Femur (tissue), 1 donor: ENCODE measurements at places on chromosomes 5 and 9.

DNA sequence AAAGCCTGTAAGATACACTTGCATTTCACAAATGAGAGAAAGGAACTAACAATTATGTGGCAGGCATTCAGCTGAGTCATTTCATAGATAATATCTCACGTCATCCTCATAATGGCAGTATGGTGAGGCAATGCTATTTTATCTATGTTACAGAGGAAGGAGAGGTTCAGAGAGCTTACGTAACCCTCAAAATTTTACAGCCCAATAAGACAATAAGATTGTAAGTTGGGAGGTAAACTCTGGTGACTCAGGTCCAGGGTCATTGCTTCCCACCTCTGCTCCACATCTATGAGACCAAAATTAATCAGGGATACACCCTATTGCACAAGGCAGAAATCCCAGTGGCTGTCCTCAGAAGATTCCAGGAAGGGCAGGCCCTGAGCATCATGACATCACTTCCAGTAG lies 309.7 kb downstream of the NSG2 start:
- no peak for DNase-seq

DNA sequence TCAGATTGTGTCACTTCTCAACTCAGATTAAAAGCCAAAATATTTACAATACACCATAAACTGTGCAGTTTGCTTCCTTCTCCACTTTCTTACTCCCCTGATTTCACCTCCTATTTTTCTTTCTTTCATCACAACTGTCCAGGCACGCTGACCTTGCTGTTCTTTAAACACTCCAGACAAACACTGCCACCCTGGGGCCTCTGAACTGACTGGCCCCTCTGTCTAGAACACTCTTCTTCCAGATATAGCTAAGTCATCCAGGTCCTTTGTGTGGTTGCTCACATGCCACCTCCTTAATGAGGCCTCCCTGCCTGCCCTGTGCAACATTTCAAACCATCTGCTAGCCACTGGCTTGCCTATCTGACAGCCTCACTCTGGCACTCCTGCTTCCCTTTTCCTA lies 46.6 kb downstream of the ATG10 start:
- DNase-seq = no peak

DNA sequence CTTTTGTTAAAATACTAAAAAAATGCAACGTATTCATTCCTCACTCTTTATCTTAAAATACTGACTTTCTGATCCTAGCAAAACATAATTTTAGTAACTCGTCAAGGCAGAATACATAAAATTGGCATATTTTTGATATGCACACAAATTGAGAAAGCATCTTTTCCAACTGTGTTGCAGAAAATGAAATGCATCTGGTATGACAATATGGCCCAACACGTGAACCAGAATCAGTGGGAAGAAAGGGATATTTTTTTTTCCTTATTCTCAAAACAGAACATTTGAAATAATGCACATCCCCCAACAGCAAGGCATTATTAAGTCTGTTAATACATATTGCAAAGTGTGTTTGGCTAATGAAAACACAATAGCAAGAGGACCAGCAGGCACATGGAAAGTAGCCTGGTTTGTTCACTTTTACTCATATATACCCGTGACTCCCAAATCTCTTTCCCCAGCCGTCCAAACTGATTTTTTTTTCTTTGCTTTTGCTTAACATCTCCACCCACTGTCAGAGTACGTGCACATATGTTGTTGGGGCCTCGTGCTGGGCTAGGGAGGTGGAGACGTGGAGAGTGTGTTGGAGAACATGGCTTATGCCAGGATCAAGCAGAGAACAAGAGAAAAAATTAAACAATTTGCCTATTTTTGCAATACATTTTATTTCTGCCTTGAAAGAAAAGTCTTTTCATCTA lies 4.3 kb downstream of the MCTP1 start:
- DNase-seq = no peak

- no peak for DNase-seq
Measured at GRCh38 chr5:166165596-166165995, 2125.8 kb upstream of the WWC1 start.

DNA sequence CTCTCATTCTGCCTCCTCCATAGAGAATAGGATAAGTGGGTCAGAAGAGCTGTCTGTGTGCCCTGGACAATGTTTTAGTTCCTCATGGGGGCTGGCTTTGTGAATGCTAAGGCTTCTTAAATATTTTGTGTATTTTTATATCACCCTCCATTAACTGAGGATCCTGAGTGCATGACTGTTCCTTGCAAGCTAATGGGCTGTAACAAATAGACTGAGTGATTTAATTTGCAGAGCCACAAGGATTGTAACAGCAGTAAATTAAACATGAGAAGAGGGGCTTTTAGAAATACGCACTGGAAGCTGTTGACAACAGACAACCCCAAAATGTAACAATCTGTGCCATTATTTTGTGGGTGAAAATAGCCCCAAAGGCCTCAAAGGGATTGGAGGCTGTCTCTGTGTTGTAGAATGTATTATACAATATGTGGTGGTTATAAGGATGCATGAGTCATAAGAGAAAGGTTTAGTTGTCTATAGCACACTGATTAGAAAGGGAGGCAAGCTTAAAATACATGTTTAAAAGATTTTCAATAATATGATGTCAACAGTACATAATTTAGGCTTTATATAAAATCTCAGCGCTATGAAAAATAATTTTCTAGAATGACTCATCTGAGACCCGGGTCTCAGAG lies 152.7 kb upstream of the ACTBL2 start:
- no peak for DNase-seq

GRCh38 chr5:32462618-32463017 lies 18.1 kb upstream of the ZFR start:
- DNase-seq = no peak

DNA sequence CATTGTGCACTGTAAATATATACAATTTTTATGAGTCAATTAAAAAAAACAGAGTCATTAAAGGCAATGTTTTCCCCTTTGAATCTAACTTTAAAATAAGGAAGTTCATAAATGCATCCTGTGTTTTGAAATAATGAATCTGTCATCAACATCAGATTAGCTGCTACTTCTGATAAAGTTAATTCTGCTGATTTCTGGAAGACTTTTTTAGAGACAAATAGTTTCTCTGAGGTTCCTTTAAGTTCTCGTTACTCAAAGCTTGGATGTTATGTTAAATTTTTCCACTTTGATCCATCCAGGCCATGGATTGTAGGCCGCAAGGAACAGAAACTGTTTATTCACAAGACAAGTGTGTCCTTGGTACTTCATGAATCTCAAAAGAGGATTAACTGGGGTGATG lies 115.5 kb downstream of the CARTPT start:
- DNase-seq = no peak
